Activated CD8-positive, alpha-beta memory T cell treated with anti-CD3 and anti-CD28 coated beads for 1 hour (primary cell): ENCODE measurements at places on chromosomes 6 and 20.

DNA sequence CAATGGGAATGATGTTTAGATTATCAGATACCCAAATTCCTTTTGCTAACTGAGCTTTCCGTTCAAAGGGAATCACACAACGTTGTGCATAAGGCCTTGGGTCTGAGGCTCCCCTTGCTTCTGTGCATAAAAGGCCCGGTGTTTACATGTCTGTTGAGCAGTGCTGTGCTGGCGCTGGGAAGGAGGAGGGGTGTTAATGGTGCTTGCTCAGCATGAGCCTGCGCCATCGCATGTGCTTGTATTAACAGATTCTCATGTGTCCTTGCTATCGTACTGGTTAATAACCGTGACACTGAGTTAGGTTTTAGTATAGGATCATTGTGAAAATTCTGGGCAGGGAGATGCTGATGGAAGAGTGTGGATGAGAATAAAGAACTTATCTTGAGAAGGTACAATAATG, 62.3 kb upstream of the TRAF3IP2 start:
- no peak for DNase-seq

DNA sequence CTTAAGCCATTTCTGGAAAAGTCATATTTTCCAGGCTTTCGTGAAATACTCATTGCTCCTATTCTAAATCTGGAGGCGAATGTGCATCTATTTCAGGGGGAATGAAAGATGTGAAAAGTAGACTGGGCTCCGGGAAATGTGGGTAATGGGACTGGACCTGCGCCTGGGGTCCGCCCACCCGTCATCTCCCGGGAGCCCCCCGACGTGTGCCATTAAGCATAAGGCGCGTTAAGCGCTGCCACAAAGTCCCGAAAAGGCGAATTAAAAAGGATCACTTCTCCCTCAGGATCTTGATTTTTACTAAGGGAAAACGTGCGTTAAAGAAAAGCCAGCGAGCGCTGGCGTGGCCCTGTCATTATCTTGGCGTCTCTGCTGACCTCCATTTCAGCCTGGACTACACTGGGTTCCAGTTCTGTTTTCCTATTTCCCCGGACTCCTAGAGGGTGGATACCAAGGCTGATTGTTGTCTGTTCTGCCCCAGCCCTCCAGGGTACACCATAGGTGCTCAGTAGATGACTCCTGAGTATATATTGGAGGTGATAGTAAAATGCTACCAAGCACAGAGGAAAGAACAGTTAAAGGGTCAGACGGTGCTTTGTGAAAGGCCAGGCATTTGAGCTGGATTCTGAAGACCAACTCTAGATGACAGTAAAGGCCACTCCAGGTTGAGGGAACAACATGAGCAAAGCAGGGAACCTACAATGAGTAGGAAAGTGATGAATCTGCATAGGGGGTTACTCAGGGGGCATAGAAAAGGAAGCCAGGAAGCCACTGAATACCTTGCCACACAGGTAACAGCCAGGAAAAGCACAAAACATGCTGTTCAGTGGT, 89.2 kb upstream of the ARID1B start:
- no peak for DNase-seq

DNA sequence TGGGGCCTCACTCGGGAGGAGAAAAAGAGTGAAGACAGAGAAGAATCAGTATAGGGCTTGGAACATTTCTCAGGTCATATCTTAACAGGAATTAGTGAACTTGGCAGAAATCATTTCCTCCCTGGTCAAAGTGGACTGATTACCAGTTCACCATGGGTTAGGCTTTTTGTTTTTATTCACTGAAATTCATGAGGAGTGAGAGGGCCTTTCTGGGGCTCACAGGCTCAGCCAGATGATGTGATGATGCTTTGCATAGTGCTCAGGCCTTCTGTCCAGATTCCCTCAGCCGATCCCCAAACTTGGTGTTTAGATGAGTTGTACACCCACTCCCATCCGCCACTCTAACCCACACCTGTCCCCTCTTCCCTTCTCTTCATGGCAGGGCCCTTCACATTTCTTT, 32.5 kb downstream of the SRSF3 start:
- no peak for DNase-seq

DNA sequence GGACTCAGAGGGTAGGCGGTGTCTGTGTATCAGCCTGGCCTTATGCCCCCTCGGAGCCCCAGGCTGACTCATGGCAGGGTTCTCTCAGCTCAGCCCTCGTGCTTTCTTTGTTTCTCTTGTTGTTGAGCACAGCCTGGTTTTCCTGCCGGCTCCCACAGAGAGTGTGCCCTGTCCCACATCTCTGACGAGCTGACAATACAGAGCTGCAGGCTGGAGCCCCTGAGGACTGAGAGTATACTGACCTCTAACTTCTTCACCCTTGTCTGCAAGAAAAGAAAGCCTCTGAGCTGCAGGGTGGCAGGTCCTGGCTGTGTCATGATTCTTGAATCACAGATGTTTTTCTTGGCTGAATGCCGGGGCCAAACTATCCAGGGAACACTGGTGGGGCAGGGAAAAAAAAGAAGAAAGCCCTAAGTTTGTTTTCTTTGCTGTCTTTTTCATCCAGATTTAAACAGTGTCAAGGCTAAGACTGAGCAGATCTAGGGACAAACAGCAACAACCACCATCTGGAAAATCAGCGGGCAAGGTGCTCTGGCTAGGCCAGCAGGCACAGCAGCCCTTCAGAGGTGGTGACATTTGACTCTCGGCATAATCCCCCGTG, 63.3 kb upstream of the ZNF133 start:
- DNase-seq = no peak

DNA sequence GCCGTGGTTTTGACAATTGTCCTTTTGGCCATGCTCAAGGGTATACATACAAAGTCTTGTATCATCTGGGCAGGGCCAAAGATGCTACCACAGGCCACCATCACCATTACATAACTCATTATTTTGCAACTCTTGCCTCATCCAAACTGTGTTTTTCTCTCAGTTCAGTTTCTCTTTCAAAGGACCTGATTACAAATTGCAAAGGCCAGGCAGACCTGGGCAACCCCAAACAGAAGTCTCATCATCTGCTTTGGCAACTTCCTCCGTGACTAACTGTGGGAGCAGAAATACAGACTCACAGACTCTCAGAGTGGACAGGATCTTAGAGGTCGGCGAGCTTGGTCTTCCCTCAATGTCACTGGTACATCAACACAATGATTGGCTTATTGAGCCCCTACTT, 117.8 kb upstream of the NEDD9 start:
- DNase-seq = no peak

DNA sequence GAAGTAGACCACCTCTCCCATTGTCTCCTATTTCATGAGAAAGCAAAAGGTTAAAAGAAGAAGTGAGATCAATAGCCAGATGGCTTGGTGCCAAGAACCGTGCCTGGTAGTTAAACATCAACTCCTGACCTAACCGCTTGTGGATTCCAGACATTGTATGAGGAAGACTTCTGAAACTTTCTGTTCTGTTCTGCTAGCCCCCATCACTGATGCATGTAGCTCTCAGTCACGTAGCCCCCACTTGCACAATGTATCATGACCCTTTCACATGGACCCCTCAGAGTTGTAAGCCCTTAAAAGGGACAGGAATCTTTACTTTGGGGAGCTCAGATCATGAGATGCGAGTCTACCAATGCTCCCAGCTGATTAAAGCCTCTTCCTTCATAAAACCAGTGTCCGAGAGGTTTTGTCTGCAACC, 301.2 kb downstream of the RNGTT start:
- no peak for DNase-seq

GRCh38 chr20:45894797-45895196, 3.7 kb downstream of the CTSA start:
- no peak for DNase-seq

DNA sequence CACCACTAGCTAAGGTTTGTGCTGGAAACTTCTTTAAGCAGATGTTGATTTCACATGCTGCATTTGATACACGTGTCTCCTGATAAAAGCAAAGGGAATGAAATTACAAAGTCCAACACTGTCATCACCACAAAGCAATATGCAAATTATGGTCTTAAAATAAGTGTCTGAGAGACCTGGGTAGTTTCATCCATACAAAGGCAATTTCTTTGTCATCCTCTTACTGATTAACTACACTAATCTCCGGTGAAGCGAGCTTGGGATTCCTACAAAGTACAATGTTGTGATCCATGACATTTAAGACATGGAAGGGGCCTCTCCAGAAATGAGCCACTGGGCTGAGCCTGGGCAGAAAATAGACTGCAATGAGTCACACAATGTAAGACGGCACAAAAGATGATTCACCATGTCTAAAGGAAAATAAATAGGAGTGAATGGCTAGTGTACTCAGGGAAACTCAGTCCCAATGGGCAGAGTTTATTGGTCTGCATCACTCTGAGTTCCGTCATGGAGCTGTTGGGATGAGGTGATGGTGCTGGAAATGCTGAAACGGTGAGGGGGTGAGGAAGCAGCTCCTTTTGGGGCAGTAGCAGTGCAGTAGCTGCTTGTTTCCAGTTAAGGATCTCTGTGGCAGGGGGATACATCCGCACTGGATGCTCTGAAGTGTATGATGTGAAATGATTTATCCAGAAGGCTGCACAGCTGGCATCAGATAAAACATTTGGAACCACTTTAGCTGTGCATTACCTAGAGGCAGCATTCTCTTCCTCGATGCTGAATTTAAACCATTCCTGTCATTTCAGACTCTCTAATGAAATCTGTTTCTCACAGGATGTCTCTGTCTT, 103.3 kb downstream of the IBTK start:
- no peak for DNase-seq

DNA sequence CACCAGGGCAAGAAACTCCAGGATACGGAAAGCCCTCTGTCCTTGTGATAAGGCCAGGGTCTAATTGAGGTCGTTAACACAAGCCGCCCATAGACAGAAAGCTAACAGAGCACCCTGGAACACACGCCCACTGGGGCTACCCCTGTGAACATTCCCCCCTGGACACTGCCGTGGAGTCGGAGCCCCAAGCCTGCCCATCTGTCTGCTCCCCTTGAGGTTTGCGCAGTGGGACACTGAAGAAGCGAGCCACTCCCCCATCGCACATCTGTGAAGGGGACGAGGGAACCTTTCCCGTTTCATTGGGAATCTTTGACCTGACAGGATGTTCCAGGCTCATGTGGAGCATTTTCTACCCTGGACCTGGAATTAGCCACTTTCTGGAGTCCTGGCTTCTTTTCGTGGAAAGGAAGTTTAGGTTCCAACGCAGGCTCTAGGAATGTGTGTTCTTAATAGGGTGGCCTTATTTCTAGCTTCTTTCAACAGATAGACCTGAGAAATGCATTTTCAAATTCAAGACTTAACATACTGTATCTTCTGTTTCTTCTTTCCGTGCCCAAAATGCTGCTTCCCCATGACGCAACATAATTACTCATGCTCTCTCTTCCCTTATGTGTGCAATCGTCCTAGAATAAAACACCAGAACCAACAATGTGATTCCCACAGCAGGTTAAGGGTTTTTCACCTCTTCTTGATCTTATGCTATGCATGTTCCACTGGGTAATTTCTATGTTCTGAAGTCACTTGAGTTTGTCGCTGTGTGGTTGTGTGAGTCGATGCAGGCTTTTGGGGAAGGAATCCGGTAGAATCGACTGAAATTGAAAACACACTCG, 161.1 kb downstream of the ERMARD start:
- no peak for DNase-seq

- DNase-seq = no peak
These were observed 119.3 kb downstream of the COL9A1 start for GRCh38 chr6:70183538-70183937.
